ENCODE measurements at places on chromosomes 13 and 19.

DNA sequence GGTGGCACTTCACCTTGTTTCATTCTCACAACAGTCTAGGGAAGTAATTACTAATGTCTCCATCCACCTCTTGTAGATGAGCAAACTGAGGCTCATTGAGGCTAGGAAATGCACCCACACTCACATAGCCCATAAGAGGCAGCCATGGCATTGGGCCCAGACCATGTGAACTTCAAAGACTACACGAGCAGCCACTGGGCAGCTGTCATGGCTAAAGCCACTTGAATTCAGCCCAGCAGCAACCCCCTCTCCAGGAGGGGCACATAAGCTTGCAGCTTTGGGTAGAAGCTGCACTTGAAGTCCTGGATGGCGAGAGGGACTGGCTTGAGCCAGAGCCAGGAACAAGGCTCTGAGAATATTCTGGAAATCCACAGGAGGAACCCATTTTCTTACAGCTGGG lies 13.4 kb downstream of the ALOX5AP start:
- no peak for DNase-seq

DNA sequence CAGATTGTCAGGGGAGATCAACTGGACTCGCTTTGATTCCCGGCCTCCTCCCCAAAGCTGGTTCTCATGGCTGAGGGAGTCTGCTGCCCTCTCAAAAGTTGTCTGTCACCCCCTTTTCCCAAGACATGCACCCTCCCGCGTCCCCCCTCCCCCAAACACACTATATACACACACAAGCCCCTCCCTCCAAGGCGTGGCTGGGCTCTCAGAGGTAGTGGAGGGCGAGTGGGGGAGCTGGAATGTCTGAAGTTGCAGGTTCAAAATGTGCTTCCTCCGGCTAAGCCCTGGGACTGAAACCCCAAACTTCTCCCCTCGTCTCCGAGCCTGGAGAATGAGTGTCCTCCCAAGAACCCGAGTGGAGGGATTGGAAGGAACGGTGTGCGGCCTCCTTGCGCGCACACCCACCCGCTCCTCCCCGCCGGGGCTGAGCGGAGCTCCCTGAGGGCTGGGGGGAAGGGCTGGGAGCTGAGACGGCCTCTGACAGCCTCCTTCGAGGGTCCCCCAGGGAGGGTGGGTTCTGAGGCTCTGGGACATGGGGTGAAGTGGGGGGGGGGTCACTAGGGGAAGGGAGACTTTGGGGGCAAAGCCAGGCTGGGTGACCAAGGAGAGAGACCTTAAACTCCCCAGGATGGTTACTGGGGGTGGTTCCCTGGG lies 9.9 kb upstream of the MEIS3 start:
- no peak for DNase-seq

GRCh38 chr19:45476304-45476703 lies 8.5 kb downstream of the FOSB start:
- no peak for DNase-seq

DNA sequence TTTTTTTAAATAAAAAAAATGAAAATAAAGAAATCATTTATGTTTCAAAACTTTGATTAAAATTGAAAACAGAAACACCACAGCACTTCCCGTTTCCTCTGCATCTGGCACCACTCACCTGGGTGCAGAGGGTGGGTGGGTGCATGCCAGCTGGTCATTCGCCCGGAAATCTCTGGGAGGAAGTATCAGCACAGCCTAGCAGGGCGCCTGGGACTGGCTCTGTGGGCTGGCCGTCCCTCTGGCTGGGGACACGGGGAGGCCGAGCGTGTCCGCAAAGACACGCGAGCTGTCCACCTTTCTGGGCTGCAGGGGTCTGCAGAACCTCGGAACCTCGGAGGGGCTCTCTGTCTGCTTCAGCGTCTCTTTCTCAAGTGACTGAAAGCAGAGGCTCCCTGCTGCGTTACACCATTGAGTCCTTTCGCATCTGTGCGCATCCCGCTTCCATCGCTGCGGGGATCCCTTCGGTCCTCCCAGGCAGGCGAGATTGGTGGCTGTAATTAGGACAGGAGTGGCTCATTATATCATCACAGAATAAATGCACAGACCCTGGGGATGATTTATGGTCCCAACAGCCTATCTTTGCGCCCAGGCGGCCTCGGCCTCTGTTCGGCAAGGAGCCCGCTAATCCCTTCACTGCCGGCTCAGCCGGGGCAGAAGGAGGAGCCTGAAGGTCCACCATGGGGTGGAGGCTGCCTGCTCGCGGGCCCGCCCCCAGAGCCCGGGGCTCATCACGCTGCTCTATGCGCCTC lies 17.2 kb downstream of the CRTC1 start:
- no peak for DNase-seq

- no peak for DNase-seq
Observed at GRCh38 chr13:61695147-61695546, 279.5 kb upstream of the PCDH20 start.

GRCh38 chr19:58466089-58466759 lies 656 bp upstream of the ZNF324 start:
- no peak for DNase-seq

DNA sequence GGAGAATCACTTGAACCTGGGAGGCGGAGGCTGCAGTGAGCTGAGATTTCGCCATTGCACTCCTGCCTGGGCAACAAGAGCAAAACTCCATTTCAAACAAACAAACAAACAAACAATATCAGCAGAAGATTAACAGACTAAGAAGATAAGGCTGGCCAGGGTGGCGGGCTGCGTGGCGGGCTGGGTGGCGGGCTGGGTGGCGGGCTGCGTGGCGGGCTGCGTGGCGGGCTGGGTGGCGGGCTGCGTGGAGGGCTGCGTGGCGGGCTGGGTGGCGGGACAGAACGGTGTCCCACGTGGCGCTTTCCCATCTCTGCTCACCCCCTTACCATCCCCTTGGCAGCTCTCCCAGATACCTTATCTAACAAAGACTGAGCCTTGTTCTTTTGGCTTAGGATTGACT lies 196.2 kb downstream of the COL4A1 start:
- DNase-seq = no peak

- peak; percentile 54 for DNase-seq
Observed at GRCh38 chr19:44796701-44797115, 12.2 kb upstream of the BCAM start.

GRCh38 chr19:10163536-10163935 lies 31.2 kb downstream of the DNMT1 start:
- DNase-seq = no peak

- no peak for DNase-seq
Observed at GRCh38 chr19:40005691-40006272, 8.9 kb downstream of the ZNF546 start.

- DNase-seq = no peak
Observed at GRCh38 chr13:91278888-91279287, 68.6 kb upstream of the MIR17HG start.

- no peak for DNase-seq
Observed at GRCh38 chr13:52345048-52345447, 60.9 kb downstream of the THSD1 start.

DNA sequence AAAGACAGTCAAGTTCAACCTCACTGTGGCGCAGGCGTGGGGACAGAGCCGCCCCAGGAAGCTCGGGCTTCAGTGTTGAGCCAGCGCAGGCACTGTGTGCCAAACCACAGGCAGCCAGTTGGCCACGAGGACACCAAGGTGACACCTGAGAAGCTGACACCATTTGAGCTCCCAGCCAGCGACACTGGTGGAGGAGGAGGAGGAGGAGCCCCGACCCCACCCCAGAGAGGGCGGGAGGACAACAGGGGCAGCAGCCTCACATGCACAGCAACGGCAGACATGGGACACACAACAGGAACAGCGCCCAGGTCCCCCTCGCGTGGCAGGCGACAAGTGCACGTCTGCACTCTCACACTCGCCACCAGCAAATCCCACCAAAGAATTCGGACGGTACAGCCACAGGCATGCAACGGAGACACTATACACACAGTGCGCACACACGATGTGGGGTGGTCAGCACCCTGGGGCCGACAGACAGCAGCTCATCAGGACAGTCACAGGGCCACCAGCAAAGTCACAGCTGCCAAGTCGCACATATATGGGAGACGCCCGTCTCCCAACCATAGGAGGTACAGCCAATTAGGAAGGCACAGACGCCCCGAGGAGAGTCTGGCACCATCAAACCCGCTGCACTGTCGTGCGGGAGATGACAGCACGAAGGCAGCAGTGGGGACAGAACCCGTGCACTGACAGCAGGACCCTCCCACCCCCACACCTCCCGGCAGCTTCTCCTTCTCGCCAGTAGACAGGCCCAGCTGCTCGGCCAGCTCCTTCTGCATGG lies 3.4 kb downstream of the EIF3G start:
- DNase-seq = no peak

DNA sequence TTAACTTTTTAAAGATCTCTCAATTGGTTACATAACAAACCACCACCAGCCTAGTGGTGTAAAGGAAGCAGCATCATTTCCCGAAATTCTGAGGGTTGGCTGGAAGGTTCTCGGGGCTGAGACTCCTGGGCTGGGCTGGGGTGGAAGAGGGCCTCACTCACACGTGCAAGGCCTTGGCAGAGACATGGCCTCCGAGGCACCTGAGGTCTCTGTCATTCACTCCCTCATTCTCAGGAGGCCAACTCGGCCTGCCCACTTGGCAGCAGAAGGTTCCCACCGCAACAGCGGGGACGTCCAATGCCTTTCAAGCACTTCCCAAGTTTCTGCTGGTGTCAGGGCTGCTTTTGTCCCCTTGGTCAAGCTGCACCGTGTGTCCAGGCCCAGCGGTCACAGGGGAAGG lies 18.6 kb upstream of the RASA3 start:
- DNase-seq = no peak

- DNase-seq = no peak
Observed at GRCh38 chr13:34637138-34637537, 304.9 kb upstream of the NBEA start.

DNA sequence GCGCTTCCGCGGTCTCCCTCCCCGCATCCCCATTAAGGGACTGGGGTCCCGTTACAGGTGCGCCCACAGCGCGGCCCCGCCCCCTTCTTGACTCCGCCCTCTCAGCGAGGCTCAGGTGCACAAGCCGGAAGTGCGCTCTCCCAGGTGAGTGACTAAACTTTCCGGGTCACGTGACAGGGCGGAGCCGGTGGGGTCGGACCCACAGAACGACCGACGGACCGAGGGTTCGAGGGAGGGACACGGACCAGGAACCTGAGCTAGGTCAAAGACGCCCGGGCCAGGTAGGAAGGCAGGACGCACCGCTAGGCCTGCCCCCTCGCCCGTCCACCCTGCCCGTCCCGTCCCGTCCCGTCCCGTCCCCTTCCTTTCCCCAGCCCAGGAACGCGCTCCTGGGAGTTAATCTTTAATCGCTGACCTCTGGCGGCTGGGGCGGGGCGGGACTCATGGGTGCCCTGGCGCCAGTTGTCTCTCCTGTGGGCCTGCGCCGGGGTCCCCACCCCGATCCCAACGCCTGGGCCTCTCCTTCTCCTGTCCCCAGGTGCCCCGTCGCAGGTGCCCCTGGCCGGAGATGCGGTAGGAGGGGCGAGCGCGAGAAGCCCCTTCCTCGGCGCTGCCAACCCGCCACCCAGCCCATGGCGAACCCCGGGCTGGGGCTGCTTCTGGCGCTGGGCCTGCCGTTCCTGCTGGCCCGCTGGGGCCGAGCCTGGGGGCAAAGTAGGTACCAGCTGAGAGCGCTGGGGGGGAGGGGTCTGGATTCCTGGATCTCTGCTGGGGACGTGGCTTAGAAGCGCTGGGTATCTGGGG lies at the start of gene CRB3:
TSS of gene CRB3 (plus strand) at position 202 of the 804 bp plus-strand sequence. CDS start at position 633, 431 bp downstream.
- no peak for DNase-seq

DNA sequence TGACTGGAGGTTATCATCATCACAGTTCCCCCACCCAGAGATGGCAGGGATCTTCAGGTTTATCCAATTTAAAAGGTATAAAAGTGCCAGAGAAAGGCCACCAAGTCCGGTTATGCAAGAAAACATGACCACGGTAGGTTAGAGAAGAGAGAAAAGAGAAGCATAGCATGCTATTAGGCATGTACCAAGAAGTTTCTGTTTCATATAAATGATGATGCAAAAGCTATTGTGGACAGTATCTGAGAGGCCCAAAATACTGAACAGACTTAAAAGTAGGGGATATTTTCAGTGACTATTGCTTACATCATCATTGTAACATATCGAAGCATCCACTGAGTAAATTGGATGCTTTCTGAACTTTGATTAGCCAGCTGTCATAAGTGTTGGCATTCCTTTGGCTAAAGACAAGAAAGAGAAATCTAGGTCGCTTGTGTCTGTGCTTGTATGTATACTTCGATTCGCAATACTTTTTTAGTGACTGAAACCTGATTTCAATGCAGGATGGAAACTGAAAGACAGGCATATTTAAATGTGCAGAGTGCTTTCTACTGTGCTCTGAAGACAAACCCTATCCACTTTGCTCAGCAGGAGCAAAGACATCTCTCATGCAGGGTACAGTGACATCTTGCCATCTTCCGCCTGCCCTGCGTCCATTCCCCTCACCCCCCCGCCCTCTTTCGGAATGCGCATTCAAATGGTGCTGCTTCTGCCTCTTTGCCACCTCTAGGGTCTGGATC lies 180.3 kb downstream of the SHISA2 start:
- DNase-seq = no peak

- DNase-seq = no peak
Observed at GRCh38 chr13:80367473-80367872, 26.5 kb upstream of the SPRY2 start.

GRCh38 chr19:11096210-11096841 lies 7.1 kb downstream of the LDLR start:
- no peak for DNase-seq

GRCh38 chr19:8576273-8576993 lies 809 bp downstream of the MYO1F start:
- no peak for DNase-seq

GRCh38 chr13:112776971-112777370 lies 87.1 kb downstream of the ATP11A start:
- no peak for DNase-seq

GRCh38 chr13:77979721-77980385 lies 61.2 kb upstream of the EDNRB start:
- no peak for DNase-seq

GRCh38 chr13:68550330-68550729 lies 1320.2 kb upstream of the PCDH9 start:
- DNase-seq = no peak

- DNase-seq = no peak
Observed at GRCh38 chr19:33404506-33405253, 31.2 kb downstream of the CEBPG start.

- no peak for DNase-seq
Observed at GRCh38 chr13:19089315-19089714, 92.3 kb downstream of the TUBA3C start.

- no peak for DNase-seq
Observed at GRCh38 chr19:17560205-17560595, 4.8 kb downstream of the COLGALT1 start.

DNA sequence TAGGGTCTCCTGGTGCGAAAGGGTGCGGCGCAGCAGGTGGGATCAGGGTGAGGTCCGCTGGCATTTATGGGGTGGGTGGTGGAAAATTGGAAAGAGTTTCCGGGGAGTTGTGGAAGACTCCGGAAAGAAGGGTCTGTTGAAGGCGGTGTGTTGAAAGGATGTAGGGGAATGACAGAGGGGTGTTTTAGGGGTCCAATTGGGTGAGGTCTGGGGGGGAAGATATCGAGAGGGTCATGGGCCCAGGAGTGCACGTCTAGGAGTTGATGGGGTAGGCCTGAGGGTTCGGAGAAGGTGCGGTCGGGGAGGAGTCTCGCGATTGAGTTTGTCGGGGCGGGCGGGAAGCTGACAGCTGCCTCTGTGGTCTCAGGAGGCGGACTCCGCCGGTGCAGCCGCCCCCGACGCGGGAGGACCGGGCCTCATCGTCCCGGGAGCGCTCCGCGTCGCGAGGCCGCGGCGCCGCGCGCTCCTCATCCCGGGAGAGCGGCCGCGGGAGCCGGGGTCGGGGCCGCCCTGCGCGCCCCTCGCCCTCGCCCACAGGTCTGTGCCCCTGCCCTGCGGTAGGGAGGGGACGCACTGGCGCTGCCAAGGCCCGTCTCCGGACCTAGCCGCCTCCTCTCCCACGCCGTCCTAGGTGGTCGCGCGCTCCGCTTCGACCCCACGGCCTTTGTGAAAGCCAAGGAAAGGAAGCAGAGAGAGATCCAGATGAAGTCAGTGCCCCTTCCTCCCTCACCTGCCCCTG lies 7.0 kb downstream of the PGLYRP1 start:
- no peak for DNase-seq

Measured in Jurkat, Clone E6-1 (cell line).